SHP77 treated with DMSO at 0.1 percent for 48 hours (cell line): ENCODE measurements at places on chromosomes 1 and 21.

DNA sequence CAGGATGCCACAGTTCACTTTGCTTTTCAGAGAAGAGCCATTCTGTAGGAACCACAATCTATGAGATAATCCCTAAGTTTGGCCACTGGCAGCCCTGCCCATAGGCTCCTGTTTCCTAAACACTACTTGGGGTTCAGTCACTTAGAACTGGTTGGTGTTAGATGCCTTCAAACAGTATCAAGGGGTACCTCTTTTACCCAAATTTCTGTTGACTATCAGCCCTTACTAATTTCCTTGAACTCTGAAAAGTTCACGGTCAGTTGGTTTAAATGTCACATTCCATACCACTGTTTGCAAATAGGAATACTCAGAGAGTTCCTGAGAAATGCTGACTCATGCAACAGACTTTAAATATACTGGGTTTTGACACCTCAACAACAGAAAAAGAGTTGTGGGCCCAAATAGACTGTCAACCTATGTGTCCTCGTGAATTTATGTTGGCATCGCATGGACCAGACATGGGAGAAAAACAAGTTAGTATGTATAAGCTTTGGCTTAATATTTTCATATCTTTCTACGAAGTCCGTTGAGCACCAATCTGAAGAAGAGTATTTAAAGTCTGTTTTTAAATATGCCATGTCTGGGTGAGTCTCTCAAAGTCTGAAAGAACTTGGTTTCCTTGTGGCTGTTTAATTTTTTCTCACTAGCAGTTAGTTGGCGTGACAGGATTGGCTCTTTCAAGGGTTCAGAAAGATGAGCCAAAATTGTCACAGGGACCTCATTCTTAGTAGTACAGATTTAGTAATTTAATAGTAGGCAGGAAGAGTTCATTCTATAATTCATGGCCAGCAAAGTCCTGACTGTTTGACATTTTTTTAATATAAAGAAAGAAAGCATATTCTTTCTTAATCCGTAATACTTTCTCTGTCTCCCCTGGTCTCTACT, 56.5 kb upstream of the ZNF326 start:
- DNase-seq: no peak

GRCh38 chr21:45545691-45546531, 3.7 kb upstream of the SLC19A1 start:
- no peak for DNase-seq

GRCh38 chr1:14545422-14546025, 53.0 kb upstream of the KAZN start:
- no peak for DNase-seq

GRCh38 chr1:9942399-9942938, 722 bp downstream of the LZIC start:
- peak; percentile 3 for DNase-seq

DNA sequence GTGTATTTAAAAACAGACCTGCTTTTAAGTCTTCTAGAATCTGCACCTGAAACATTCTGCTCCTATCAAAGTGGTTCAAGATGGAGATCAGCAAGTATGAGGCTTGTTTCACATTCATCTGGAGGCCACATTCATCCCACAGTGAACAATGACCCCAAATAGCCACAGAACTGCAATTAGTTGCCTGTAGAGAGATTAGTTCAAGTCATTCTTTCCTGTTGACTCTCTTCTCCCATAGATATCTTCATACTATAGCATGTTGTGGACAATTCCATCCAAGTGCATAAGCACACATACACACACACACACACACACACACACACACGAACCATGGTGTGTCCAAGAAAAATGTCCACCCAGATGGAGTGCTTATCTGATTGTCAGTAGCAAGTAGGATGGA, 101.7 kb upstream of the FGGY start:
- no peak for DNase-seq

DNA sequence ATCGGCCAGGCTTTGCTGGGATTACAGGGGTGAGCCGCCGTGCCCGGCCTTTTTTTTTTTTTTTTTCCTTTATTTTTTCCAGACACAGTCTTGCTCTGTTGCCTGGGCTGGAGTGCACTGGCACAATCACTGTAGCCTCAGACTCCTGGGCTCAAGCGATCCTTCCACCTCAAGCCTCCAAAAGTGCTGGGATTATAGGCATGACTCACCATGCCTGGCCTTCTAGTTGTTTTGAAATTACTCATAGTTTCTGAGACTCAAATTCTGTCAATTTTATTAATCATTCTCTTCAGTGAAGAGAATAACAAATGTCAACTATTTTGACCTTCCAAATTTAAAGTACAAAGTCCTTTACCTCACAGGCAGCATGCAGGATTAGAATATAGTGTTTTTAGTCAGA, 374.5 kb downstream of the PLA2G4A start:
- DNase-seq: no peak

DNA sequence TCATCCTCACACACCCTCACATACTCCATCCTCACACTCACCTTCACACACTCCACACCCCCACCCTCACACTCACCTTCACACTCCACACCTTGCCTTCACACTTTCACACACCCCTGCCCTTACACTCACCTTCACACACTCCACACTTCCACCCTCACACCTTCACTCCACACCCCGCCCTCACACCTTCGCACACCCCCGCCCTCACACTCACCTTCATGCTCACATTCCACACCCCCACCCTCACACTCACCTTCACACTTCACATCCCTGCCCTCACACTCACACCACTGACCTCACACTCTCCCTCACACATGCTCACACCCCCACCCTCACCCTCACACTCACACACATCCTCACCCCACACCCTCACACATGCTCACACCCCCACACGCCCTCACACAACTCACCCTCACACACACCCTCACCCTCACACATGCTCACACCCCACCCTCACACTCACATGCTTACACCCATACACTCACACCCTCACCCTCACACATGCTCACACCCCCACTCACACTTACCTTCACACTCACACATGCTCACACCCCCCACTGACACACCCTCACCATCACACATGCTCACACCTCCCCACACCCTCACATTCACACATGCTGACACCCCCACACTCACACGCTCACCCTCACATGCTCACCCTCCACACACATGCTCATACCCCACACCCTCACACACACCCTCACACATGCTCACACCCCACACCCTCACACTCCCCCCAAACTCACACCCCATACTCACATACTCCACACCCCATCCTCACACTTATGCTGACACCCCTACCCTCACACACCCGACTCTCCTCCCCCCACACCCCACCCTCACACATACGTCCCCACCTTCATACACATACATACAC, 44.5 kb upstream of the EDN2 start:
- DNase-seq: no peak

DNA sequence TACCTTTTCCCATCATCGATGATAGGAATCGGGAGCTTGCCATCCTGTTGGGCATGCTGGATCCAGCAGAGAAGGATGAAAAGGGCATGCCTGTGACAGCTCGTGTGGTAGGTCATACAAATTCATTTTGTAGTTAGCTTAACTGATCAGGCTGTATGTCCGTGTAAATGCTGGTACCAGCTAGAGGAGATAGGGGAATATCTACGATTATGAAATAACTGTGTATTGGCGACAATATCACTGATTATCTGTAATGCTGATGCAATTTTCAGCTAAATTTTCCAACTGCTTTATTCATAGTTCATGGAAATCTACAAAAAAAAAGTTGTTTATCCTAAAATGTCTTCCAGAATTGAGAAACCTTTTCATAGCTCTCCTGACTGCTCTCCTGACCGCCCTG, 8.3 kb downstream of the PRDX6 start:
- DNase-seq: no peak

GRCh38 chr1:44970317-44970716, 16.1 kb downstream of the EIF2B3 start:
- DNase-seq: no peak

DNA sequence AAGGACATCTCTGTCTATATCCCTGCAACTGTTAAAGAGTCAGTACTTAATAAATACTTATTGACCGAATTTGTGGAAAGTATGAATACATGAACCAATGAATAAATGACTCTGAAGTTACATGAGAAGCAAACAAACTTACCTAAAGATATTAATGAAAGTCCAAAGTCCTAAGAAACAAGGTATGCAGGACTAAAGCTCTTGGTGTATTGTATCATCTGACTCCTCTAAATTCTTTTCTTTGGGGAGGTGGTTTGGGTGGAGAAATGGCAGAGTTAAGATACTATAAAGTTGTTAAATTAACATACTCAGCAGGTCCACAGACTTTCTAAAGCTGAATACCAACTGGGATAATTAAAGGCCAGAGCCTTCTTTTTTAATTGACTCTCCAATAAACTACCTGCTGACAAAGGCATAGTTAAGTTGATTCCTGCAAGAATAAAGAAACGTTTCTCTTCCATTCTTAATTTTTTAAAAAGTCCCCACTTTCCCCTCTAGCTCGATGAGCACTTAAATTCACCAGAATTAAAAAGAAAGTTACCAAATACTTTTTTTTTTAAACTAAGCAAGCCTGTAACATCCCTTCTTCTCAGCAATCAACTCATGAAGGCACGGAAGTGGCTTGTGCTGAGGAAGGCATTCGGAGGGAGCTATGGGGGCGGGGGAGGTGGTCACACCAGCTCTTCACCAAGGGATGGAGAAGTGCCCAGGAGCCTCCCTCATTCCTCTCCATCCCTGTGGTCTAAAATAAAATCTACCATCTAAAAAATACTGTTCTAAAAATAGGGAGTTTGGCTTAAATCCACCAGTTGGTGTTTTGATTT, 61.1 kb downstream of the GADD45A start:
- no peak for DNase-seq

DNA sequence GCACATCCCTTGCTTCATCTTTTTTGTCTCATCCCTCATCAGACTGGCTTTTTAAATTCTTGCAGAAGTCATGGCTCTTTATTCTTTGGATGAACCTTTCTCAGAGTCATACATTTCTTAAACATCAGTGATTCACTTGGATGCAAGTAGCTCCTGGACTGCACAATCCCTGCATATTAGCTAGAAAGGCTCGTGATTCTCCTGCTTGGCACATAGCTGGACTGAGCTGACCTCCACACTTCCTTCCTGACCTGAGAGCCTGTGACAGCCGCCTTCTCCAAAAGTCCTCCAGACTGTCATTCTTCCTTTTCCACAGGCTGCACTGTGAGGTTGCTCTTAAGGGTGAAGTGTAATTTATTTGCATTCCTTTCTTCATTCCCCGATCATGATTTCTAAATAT, 109.4 kb downstream of the RGL1 start:
- DNase-seq: no peak

GRCh38 chr1:218837051-218837450, 336.6 kb upstream of the LYPLAL1 start:
- DNase-seq: no peak

- no peak for DNase-seq
Observed at GRCh38 chr1:111242805-111243523, 15.5 kb downstream of the CHI3L2 start.

- no peak for DNase-seq
Observed at GRCh38 chr1:84086189-84086588, 57.9 kb upstream of the PRKACB start.

- DNase-seq: no peak
Observed at GRCh38 chr1:97252076-97252475, 530.5 kb downstream of the PTBP2 start.

- DNase-seq: no peak
Observed at GRCh38 chr1:150106341-150106740, 38.8 kb downstream of the VPS45 start.

- DNase-seq: no peak
Observed at GRCh38 chr1:160284220-160284781, 632 bp downstream of the PEX19 start.

DNA sequence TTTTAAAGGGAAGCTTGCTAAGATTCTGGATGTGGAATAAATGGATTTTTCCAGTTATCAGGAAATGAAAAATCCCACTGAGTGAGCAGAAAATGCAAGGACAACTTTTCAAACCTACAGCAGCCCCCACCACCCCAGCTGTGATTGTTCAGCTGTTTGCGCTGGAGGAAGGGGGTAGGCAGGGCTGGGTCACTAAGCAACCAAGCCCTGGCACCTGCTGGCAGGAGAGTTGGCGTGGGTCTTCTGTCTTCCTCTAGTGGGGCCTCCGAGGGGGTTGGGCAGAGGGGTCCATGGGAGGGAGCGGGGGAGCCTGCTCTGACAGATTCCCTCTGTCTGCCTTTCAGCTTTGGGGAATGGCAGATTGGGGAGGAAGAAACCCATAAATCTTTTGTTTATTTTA, 45.3 kb downstream of the EIF2D start:
- DNase-seq: peak; percentile 56

GRCh38 chr1:199168888-199169585, 530.2 kb downstream of the PTPRC start:
- no peak for DNase-seq

DNA sequence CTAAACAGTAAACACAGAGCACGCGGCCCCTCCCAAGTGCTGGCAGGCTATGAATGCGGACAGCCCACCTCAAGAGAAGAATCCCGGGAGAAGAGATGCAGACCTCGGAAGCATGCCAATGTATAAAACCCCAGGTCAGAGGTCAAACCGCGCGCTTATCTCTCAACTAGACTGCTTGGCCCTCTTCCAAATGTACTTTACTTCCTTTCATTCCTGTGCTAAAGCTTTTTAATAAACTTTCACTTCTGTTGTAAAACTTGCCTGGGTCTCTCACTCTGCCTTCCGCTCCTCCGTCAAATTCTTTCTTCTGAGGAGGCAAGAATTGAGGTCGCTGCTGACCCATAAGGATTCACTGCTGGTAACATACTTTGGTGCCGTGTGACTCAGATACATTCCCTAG, 216.0 kb downstream of the S1PR1 start:
- DNase-seq: no peak

DNA sequence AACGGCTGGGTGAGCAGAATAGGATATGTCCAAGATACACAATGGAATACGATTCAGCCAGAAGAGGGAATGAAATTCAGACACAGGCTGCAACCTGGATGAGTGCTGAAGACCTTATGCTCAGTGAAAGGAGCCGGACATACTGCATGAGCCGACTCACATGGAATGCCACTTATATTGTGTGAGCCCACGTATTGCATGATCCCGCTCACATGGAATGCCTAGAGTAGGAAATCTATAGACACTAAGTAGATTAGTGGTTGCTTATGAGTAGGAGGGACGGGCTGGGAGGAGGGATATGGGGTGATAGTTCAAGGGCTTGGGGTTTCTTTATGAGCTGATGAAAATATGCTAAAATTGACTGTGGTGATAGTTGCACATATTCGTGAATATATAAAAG, 26.8 kb downstream of the TMPRSS2 start:
- no peak for DNase-seq
